GM12865 (cell line): ENCODE measurements at places on chromosomes 12 and 14.

GRCh38 chr14:104210817-104211195 lies 72.4 kb downstream of the KIF26A start:
- no peak for DNase-seq

GRCh38 chr14:54606631-54607133 lies 39.8 kb downstream of the SAMD4A start:
- no peak for DNase-seq

- no peak for DNase-seq
Observed at GRCh38 chr12:120892265-120892664, 11.9 kb downstream of the SPPL3 start.

DNA sequence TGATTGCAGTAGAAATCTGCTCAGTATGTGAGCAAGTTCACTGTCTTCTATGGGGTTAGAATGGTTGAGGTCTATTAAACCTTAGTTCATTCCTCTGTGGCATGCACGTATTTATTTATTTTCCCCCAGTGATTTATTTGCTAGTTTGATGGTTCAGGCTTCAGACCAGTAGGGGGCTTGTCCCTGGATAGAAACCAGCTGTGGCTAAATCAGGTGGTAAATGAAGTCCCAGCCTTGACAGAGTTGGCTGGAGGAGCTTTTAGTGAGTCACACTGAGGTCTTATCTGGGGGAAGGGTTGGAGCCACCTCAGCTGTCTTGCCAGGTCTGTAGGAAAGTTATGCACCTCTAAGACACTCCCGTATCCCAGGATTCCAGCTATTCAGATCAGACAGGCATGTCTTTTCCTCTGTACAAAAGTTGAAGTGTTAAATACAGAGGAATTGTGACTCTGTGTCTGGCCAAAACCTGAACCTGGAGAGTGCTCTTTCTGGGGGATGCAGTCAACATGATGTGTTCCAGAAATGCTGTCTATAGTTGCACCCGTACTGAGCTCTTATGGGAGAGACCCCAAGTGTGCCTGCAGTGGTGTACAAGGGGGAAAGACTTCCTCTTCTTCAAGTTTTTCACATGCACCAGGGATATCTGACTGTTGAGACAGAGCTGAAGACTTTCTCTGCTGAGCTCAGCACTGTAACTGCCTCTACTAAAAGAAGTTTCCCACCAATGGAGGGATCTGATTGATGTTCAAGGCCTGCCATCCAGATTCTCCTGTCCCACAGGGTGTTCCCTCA lies 1322.1 kb downstream of the TMEM121 start:
- DNase-seq: peak; percentile 68

GRCh38 chr14:64005822-64006221 lies 153.0 kb downstream of the SYNE2 start:
- peak; percentile 17 for DNase-seq

GRCh38 chr12:17016116-17016864 lies 410.3 kb upstream of the LMO3 start:
- DNase-seq: no peak

DNA sequence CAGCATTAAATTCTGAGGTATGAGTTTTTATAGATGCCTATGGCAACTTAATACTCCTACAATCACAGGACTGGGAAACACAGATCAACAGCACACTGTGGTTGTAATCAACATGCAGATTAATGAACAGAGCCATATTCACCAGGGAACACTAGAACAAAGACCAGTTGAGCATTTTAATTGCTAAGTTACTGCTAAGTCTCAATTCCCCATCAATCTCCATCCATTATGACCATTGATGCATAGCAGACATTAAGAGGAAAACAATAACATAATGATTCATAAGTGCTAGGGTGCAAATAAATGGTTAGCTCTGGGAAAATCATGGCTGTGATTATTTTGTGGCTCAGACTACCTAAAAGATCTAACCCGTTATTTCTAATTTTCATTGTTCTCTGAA lies 505.6 kb downstream of the TRHDE start:
- DNase-seq: no peak

DNA sequence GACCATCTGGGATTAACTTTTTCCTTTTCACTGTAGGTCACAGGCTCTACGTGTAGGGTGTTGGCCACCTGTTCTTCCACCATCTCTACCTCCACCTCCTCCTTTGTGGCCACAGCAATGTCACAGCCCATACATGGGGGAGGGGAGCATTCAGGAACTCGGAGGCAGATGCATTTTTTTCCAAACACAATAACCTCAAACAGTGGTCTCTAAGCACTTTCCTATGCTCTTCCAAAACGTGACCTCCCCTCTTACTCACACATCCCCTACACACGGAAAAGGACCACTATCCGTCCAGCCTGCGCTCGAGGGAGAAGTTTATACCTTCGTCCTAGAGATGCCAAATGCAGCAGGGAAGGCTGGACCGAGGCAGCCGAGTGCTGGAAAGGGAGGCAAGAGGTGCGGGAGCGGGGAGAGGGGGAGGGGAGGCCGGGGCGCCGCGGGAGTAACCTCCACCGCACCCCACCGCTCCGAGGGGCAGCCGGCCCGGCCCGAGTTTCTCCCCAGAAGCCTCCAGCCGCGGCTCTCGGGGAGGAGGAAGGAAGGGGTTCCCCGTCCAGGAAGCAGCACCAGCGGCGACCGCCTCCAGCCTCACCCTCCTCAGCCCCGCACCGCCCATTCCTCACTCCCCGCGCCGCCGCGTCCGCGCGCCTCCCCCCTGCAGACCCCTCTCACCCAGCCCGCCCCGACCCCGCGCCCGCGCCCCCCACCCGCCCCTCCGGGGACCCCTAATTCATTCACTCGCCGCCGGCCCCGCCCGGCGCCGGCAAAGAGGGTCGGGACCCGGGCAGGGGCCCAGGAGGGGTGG lies 594 bp downstream of the KRAS start:
- DNase-seq: peak; percentile 61

- DNase-seq: no peak
Observed at GRCh38 chr14:22158560-22158959, 430.5 kb downstream of the DAD1 start.

GRCh38 chr12:42588524-42589464 lies 752 bp downstream of the PRICKLE1 start:
- DNase-seq: no peak

DNA sequence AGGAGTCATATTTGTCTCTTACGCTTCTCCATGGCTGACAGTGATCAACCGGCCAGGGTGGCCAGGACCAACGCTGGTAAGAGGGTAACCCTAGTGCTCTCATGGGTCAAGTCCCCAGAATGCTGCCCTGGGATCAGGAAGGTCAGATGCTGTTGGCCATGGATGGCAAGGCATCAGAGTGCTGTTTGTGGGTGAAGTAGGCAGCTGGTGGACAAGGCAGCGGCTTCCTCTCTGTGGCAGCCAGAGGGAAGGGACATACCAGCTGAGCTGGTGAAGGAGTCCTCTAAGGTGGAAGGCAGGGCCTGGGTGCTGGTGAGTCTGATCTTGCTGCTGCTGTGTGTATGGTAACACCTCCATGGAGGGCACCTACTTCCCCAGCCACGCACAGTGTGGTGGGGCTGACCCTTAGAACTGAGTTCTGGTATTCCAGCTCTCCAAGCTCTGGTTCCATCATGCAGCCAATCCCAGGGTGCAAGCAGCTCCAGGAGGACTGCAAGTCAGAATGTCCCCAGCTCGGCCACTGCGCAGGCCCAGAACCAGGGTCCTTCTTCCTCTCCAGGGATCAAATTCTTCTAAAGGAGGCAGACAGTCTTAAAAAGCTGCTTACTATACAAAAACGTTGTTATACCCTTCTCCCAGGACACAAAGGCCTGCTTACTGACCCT lies 13.4 kb upstream of the SMOC1 start:
- no peak for DNase-seq

GRCh38 chr14:35999294-35999693 lies 173.2 kb downstream of the BRMS1L start:
- DNase-seq: no peak

GRCh38 chr14:38203929-38204718 lies 3.6 kb upstream of the SSTR1 start:
- no peak for DNase-seq

DNA sequence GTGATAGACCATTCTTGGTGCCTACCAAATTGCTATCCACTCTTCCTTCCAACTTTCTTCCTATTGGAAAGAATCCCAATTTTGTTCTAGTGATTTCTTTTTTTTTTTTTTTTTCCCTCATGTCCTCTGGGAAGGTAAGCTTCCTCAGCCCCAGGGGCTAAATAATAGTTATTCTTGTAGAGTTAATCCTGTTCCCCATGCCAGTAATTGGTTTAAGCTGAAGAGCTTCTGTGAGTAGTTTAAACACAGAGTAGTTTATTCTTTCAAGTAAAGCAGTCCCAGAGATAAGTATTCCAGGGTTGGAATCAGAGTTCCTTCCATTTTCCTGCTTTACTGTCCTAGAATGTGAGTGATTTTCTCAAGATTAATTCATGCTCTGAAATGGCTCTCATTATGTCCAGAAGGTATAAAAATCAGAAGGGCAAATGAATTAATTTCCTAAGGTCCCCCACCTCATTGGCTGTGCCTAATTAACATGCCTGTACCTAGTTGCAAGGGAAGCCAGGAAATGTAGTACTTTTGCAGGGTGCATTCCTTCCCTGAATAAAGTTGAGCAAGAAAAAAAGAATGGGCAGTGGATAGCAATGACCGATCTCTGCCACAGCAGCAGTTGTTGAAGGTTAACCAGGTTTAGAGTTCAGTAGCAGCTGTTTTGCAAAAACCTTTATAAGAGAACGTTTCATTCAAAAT lies 97.8 kb downstream of the PLEKHA5 start:
- no peak for DNase-seq

DNA sequence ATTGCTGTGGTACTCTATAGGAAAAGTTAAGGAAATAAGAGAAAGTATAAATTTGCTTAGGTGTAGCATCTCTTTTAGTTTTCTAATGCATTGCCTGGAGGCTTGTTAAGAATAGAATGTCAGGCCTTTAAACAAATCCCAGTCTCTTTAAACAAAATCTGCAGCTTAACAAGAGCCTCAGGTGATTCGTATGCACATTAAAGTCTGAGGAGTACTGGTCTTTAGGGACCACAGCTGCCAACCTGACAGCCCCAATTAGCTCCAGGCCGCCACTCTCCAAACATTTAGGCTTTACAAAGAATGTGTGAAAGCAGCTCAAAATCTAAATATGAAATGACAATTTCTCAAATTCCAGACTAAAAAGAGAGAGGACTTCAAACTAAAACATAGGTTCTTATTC lies 35.7 kb downstream of the PAWR start:
- DNase-seq: no peak

DNA sequence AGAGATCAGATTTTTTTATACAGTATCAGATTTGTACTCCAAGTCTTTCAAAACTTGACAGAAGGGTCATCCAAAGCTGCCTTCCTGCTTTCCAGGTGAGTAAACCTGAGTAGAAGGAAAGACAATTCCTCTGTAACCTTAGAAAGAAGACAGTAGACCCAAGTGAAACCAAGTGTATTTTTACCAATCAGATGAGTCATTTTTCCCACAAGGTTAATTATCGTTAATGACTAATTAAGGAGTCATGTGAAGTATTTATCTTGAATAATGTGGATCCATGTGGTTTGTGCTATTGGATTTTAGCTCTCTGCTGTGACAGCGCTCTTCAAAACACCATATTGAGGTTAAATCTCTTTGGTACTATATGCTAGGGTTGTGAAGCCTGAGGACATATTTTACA lies 74.0 kb upstream of the PELI2 start:
- DNase-seq: no peak

- DNase-seq: peak; percentile 31
Observed at GRCh38 chr14:61476105-61476753, 154.8 kb downstream of the PRKCH start.
